CD4-positive, alpha-beta T cell treated with Interleukin-15 for 4 hours (primary cell): ENCODE measurements at places on chromosomes 6 and 20.

- no peak for DNase-seq
Observed at GRCh38 chr6:88823998-88824397, 139.4 kb downstream of the RNGTT start.

- DNase-seq = no peak
Observed at GRCh38 chr20:43533060-43533459, 25.6 kb downstream of the L3MBTL1 start.

- DNase-seq = no peak
Observed at GRCh38 chr6:27442932-27443331, 30.0 kb downstream of the ZNF184 start.

GRCh38 chr6:10521104-10521808, at the start of gene GCNT2:
GCNT2 (plus strand) TSS chr6:10521351; CDS start chr6:10528912, 7,561 bp downstream.
- DNase-seq = no peak

- DNase-seq = no peak
Observed at GRCh38 chr6:137724495-137725211, 142.4 kb upstream of the TNFAIP3 start.

DNA sequence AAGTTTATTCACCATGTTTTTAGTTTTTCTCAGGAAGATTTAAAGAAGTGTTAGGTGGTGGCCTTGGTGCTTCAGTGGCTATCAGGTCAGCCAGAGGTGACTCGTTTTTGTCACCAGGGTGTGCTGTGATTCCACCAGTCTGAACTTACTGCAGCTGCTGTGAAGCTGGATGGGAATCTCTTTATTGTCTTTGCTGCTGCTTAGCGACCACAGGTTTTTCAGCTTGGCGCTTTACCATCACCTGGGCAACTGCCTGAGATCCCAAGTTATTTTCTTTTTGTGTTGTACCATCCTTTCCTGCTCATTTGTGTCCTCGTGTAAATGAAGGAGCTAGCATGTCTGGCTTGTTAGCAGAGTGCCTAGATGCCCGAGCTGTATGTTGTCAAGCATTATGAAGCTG, 146.9 kb downstream of the MACROD2 start:
- no peak for DNase-seq

DNA sequence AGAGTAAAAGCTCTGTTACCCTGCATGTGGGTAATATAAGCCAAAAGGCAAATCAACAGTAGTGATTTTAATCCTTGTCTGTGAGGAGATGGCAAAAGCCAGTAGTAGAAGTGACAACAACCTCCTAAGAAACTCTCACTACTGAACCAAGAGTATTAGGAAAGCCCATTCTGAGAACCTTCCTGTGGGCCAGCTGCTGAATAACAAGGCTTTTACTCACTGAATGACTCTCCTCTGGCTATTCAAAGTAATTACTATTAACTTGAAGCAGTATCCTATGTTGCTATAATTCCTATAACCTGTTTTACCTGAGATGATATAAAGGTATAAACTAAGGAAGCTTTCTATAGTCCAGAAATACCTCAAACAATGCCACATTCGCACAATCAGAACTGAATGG, 55.1 kb downstream of the CHD6 start:
- no peak for DNase-seq

DNA sequence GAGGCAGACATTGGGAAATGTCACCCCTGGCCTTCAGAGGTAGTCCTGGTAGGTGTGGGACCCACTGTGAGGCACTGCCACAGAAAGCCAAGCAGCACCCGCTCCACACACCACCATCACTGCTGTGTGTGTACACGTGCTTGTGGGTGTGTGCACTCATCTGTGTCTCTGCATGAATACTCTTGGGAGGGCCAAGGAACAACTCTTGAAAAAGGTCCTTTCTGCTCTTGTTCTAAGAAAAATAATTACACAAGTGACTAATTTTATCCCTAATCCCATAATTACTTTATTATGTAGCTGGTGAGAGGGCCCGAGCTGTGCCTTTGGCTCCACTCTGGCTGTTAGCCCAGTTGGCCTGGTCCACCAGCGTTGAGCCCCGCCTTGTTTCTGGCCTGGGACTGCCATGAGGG, 21.7 kb upstream of the EPB41L1 start:
- DNase-seq = no peak

GRCh38 chr20:63217706-63218105, 1.8 kb upstream of the YTHDF1 start:
- DNase-seq = no peak

- no peak for DNase-seq
Observed at GRCh38 chr6:1624058-1624850, 14.5 kb downstream of the FOXC1 start.

DNA sequence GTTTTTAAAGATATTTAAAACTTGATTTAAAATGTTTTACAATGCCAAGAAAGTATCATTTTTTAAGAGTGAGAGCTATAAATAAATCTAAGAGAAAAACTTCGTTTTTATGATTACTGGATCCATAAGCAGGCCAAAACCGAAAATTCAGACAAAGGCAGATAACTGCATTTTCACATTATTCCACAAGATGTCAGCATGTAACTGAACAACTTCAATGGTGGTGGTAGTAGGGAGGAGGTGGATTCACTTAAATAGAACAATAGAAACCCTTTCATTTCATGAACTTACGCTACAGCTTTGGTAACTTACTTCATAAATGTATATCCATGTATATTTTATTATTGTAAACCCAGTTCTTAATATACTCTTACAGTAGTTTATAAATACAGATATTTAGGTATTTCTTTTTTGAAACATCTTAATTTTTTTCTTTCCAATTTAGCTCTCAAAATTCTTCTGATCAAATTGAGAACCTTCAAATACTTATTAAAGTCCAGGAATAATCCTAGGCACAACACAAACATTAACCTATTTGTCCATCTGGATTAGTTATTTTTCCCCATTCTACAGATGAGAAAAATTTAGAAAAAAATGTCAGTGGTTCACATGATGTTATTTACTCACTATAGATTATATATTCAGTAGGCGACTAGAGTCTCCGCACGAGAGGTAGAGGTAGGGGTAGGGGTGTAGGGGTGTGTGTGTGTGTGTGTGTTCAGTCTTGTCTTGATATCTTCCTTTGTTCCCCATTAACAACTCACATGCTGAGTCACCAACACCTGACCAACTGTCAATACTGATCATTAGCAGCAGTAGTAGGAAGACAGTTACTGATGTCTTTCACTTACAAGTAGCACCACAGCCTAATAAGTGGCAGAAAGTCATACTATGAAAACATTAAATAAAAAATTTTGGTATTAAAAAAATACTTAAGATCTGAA, 111.5 kb downstream of the ARHGAP18 start:
- DNase-seq = peak; percentile 74

DNA sequence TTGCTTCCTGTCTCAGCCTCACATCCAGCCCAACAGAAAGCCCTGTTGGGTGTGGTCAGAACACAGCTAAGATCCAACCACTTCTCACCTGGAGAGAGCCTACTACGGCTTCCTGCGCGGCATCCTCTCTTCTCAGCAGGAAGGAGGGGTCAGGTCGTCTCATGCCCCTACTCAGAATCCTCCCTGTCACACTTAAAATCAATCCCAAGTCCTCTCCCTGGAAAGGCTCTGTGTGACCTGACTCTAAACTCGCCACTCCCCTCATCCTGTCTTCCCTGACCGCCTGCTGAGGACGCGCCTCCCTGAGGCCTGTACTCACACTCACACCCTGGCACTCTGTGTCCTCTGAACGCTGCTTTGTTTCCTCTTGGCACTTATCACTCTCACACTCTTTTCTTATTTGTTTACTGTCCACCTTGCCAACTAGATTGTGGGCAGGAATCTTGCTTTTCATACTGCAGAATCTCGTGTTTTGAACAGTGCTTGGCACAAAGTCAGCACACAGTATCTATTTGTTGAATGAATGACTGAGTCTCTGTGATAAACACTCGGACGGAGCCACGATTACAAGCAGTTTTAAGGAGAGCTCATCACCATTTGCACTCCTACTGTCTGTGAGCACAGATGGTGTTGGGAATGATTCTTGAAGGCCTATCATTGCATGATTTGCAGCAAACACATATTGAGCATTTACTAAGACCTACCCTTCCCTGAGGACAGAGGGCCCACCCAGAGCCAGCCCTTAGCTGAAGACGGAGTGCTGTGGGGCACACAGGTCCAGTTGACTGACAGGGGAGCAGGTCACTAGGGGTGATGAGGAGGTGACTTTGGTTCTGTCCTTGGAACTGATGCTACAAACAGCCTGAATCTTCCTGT, 18.7 kb downstream of the RAB5IF start:
- no peak for DNase-seq

DNA sequence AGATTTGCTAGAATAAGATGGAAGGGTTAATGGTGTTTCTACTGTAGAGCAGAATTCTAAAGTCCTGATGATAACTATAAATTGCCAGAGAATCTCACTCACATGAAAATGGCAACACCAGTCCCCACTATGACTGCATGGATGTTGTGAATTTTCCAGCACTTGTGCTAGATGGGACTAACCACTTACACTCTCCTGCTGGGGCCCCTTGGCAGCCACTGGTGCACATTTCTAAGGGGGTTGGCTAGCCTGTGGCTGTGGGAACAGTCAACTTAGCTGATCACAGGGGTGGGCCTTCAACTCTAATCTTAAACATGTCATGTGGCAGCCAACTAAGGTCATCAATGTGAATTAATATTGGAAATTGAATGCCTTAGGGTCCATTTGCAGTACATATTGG, 271.2 kb downstream of the PHACTR1 start:
- no peak for DNase-seq

- DNase-seq = peak; percentile 66
Observed at GRCh38 chr20:25750765-25751696, 54.4 kb upstream of the ZNF337 start.

DNA sequence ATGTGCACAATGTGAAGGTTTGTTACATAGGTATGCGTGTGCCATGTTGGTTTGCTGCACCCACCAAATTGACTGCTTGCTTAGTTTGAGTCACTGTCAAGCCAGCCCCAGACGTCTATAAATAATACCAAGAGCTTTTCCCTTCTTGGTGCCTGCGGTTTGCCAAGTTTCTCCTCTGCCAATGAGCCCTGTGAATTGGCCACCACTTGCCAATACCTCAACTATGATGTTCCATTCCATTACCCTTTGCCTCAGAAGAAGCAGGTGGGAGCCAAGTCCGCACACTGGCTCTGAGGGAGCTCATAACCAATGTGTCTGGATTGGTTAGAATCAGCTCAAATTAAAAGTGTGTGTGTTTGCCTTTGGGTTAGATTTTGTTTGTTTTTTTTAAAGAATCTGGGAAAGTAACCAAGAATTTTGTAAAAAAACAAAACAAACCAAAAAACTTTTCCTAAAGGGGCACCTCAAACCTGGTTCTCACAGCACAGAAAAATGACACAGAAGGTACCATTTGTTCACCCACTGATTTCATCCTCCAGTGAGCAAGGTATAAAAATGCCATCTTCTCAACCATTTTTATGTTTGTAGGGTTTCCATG, 244.7 kb upstream of the PRND start:
- no peak for DNase-seq

GRCh38 chr6:116405652-116406356, 35.1 kb downstream of the DSE start:
- DNase-seq = no peak

DNA sequence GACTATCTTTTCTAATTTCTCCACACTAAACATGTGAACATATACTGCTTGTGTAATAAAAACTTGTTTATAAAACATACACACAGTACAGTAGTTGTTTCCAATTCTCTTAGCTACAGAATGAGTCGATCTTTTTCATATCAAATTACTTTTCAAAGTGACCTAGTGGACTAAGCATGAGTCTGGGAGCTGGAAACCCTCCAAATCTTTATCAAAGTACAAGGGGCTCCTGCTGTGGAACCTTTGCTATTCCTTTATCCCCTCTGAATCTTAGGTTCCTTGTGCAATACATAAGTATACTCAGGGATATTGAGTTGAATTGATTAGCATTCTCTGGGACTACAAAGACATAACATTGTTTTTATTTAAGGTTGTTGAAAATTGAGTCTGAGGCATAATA, 48.7 kb upstream of the TAB2 start:
- no peak for DNase-seq

DNA sequence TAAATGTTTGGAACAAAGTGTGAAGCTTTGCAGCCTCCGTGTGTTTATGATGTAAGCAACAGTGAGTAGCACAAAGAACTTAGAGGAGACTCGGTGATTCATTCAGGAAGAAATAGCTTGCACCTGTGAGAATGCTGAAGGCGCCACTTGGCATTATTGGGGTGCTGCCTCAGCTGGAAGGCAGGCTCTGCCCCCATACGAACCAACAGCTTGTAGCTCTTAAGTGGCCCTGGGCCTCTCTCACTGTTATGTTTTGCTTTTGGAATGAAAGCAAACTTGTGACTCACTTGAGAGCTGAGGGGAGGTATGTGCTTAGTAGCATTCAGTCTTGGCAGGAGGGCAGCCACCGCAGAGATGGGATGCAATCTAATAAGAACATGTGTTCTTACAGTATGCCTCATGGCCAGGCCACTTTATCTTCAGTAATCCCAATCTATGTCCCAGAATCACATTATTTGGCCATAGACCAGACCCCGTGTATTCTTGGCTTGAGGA, 310.7 kb downstream of the EYA4 start:
- DNase-seq = no peak
